Activated T-helper 2 cell treated with anti-CD3 and anti-CD28 coated beads, Interferon-gamma antibody, Interleukin-2, Interleukin-4, amounts not matched to agents 10 μg/mL and 5 μg/mL and 100 μg/mL, durations not matched to agents 14 hours and 24 hours and 36 hours (primary cell): ENCODE measurements at places on chromosomes 3 and 15. TPM values are rescaled to one million over a fixed set of nuclear protein-coding genes. Genes with fewer than 3 reads are reported as not detected.

GRCh38 chr3:188229726-188230125 lies 75.8 kb downstream of the LPP start:
- H3K36me3 ChIP-seq, result peaks cover 44% of the 10 kb centered on the region
- no peak for DNase-seq
- no peak overlapping the region for H3K4me3 ChIP-seq
- no peaks in the 10 kb centered on the region for H3K27me3 ChIP-seq
- H3K27ac ChIP-seq, result no peak overlapping the region
- H3K4me1 ChIP-seq, result peaks cover 6% of the 10 kb centered on the region

- H3K27ac ChIP-seq, result no peak overlapping the region
- peaks cover 15% of the 10 kb centered on the region for H3K27me3 ChIP-seq
- DNase-seq, result no peak
- H3K4me1 ChIP-seq, result peaks cover 2% of the 10 kb centered on the region
- no peaks in the 10 kb centered on the region for H3K36me3 ChIP-seq
Measured at GRCh38 chr3:172658344-172659245, 52.3 kb downstream of the NCEH1 start.

GRCh38 chr15:95565690-95566089 lies 764.8 kb upstream of the NR2F2 start:
- no peak for DNase-seq
- no peak overlapping the region for H3K27ac ChIP-seq
- H3K4me1 ChIP-seq, result no peaks in the 10 kb centered on the region

DNA sequence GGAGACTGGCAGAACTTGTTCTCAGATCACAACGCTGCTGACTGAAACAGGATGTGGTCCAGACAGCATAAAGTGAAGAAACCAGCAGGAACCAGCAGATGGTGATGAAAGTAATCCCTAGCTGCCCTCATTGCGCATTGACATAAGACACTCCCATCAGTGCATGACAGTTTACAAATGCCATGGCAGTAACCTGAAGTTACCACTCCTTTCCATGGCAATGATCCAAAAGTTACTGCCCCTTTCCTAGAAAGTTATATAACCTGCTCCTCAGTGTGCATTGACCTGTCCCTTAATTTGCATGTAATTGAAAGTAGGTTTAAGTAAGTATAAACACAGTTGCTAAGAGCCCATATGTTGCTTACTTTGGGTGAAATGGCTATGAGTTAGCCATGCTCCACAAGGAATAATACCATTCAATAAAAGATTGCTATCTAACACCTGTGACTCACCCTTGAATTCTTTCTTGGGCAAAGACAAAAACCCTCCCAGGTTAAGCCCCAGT lies 149.1 kb upstream of the CD96 start:
- H3K36me3 ChIP-seq, result no peaks in the 10 kb centered on the region
- peaks cover 10% of the 10 kb centered on the region for H3K4me1 ChIP-seq
- DNase-seq, result no peak
- no peak overlapping the region for H3K4me3 ChIP-seq
- H3K27ac ChIP-seq, result no peak overlapping the region

- H3K27me3 ChIP-seq, result peaks cover 18% of the 10 kb centered on the region
- no peak overlapping the region for H3K4me3 ChIP-seq
- no peak overlapping the region for H3K27ac ChIP-seq
- H3K36me3 ChIP-seq, result no peaks in the 10 kb centered on the region
- no peaks in the 10 kb centered on the region for H3K4me1 ChIP-seq
Measured at GRCh38 chr3:30017901-30018300, 588.5 kb upstream of the TGFBR2 start.

GRCh38 chr3:111926266-111926676 lies 52.6 kb upstream of the ABHD10 start:
- peaks cover 9% of the 10 kb centered on the region for H3K27me3 ChIP-seq
- no peaks in the 10 kb centered on the region for H3K36me3 ChIP-seq
- DNase-seq, result no peak
- H3K4me1 ChIP-seq, result peaks cover 4% of the 10 kb centered on the region

DNA sequence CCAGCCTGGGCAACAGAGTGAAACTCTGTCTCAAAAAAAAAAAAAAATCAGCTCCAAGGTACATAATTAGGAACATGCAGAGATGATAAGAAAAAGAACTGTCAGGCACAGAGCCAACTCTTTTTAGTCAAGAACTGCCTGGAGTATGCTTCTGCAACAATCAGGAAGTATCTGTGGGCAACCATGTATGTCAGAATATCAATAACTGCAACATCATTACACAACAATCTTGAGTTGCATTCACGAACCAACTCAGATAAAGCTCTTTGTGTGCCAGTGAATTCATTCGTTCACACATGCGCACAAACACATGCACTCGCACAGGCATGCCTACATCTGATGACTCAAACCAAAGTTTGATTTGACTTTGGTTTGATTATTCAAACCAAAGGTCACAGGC lies 32.1 kb downstream of the EFHB start:
- H3K4me3 ChIP-seq, result no peak overlapping the region
- no peak for DNase-seq
- no peaks in the 10 kb centered on the region for H3K4me1 ChIP-seq
- H3K36me3 ChIP-seq, result no peaks in the 10 kb centered on the region
- peaks cover 2% of the 10 kb centered on the region for H3K27me3 ChIP-seq

GRCh38 chr3:194139071-194139813 lies 3.3 kb downstream of the HES1 start:
- H3K4me1 ChIP-seq, result peaks cover 38% of the 10 kb centered on the region
- peaks cover 3% of the 10 kb centered on the region for H3K36me3 ChIP-seq
- no peak overlapping the region for H3K4me3 ChIP-seq
- no peak for DNase-seq
- no peak overlapping the region for H3K27ac ChIP-seq

GRCh38 chr15:51285399-51285798 lies 53.0 kb downstream of the CYP19A1 start:
- H3K4me1 ChIP-seq, result peaks cover 12% of the 10 kb centered on the region
- H3K27ac ChIP-seq, result no peak overlapping the region
- no peak for DNase-seq
- H3K27me3 ChIP-seq, result peaks cover 3% of the 10 kb centered on the region
- H3K36me3 ChIP-seq, result no peaks in the 10 kb centered on the region

GRCh38 chr3:63192248-63192647 lies 85.9 kb upstream of the SYNPR start:
- H3K4me3 ChIP-seq, result no peak overlapping the region
- no peaks in the 10 kb centered on the region for H3K4me1 ChIP-seq
- no peaks in the 10 kb centered on the region for H3K27me3 ChIP-seq
- no peak for DNase-seq
- H3K27ac ChIP-seq, result no peak overlapping the region

- H3K4me1 ChIP-seq, result peaks cover 22% of the 10 kb centered on the region
- no peak overlapping the region for H3K27ac ChIP-seq
- no peak overlapping the region for H3K4me3 ChIP-seq
- H3K36me3 ChIP-seq, result peaks cover 7% of the 10 kb centered on the region
- H3K27me3 ChIP-seq, result no peaks in the 10 kb centered on the region
Measured at GRCh38 chr3:195257454-195258448, 13.2 kb downstream of the XXYLT1 start.

- H3K4me1 ChIP-seq, result peaks cover 20% of the 10 kb centered on the region
- H3K27me3 ChIP-seq, result peaks cover 45% of the 10 kb centered on the region
- no peaks in the 10 kb centered on the region for H3K36me3 ChIP-seq
- H3K4me3 ChIP-seq, result no peak overlapping the region
- H3K27ac ChIP-seq, result no peak overlapping the region
- DNase-seq, result no peak
Measured at GRCh38 chr3:32882189-32882588, 64.4 kb downstream of the TRIM71 start.

- H3K36me3 ChIP-seq, result no peaks in the 10 kb centered on the region
- H3K27me3 ChIP-seq, result no peaks in the 10 kb centered on the region
- no peak for DNase-seq
- no peak overlapping the region for H3K27ac ChIP-seq
- no peaks in the 10 kb centered on the region for H3K4me1 ChIP-seq
Measured at GRCh38 chr3:126782536-126782935, 78.5 kb downstream of the CHCHD6 start.

DNA sequence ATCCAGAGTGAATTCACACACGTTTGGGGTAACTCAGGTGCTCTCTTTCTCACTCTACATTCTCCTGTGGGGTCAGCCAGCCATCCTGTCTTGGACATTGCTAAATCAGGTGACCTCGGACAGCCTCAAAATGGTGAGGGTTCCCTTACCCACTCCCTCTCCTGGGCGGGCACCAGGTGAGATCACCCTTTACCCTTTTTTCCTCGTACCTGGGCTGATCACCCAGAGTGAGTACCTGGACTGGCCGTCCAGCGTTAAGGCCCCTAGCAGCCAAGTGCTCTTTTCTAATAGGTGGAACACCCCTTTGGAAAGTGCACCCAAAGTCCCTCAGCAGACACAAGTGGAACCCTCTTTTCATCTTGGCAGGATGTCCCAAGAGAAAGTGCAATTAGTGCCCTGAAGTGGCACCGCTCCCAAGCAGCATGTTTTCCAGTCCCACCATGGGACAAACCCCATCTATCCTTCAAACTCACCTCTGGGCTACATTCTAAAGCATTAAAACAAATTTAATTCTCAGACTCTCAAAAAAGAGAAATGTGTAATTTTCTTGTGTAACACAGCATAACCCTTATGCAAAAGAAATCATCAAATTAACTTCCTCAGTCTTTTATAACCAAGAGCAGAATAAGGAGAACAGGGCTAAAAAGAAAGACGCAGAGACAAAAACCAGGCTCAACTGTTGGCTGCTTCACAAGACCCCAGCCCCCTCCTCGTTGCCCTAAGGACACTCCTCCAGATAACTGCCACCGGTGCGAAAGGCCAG lies 20.7 kb downstream of the TRANK1 start:
- no peak overlapping the region for H3K27ac ChIP-seq
- peaks cover 2% of the 10 kb centered on the region for H3K4me1 ChIP-seq
- H3K27me3 ChIP-seq, result peaks cover 16% of the 10 kb centered on the region

- H3K4me3 ChIP-seq, result no peak overlapping the region
- no peak for DNase-seq
- peaks cover 68% of the 10 kb centered on the region for H3K4me1 ChIP-seq
- no peak overlapping the region for H3K27ac ChIP-seq
- H3K36me3 ChIP-seq, result peaks cover 6% of the 10 kb centered on the region
Measured at GRCh38 chr3:128782282-128783146, 56.5 kb downstream of the RAB7A start.

The EEF1AKMT4 gene
- total RNA-seq, result 9.5 and 10.6 TPM in 2 replicates

The GRK7 gene
- total RNA-seq, result not detected in 2 replicates

The MUC20 gene
- 3.9 and 5.0 TPM in 2 replicates for total RNA-seq

The ATP13A5 gene
- total RNA-seq, result not detected in 2 replicates

The DPPA2 gene
- not detected in 2 replicates for total RNA-seq

The TRMT10C gene
- total RNA-seq, result 47.1 and 54.0 TPM in 2 replicates
